ENCODE measurements at places on chromosomes 7 and 10.

GRCh38 chr10:60414111-60414510 is 24.4 kb upstream of the ANK3 start:
- no peak for DNase-seq

- no peak for DNase-seq
Observed at GRCh38 chr10:75878586-75878985, 447.2 kb downstream of the LRMDA start.

GRCh38 chr7:77800158-77800557 is 1.6 kb downstream of the PHTF2 start:
- DNase-seq, result no peak

GRCh38 chr10:133379152-133379800 is at the start of gene PAOX:
PAOX (plus strand) TSS chr10:133379262; CDS start chr10:133379317, 55 bp downstream.
- peak; percentile 68 for DNase-seq

All from CD4-positive, alpha-beta T cell treated with Interleukin-1 beta for 1 hour (primary cell).